ENCODE measurements at places on chromosomes 12 and 14.

DNA sequence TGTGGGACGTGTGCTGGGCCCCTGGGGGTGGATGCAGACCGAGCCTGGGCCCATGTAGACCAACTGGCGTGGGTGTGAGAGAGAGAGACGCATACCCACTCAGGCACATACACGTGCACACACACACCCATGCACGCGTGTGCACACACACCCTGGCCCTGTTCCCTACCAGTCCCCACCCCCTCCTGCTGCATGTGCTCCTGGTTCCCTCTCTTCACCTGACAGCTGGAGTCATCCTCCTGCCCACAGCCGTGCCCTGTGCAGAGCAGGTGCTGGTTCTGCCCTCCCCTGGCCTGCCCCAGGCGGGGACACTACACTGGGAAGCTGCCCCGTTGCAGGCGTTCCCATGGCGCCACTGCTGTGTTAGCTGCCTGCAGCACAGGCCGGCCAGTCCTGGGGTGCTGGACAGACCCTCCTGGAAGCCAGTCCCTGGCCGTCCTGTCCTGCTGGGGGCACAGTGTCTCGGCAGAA lies 18.5 kb downstream of the PACS2 start:
- DNase-seq, result no peak

GRCh38 chr12:43921666-43922337 lies 85.9 kb downstream of the TMEM117 start:
- DNase-seq, result no peak

DNA sequence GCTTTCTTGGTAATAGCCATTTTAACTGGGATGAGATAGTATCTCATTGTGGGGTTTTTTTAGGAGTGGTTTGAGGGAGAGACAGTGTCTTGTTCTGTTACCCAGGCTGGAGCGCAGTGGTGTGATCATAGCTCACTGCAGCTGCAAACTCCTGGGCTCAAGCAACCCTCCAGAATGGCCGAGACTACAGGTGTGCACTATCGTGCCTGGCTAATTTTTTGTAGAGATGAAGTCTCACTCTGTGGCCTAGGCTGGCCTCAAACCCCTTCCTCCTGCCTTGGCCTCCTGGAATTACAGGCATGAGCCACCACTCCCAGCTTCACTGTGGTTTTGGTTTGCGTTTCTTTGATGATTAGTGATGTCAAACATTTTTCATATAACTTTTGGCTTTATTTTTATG lies 293.6 kb downstream of the ERC1 start:
- no peak for DNase-seq

DNA sequence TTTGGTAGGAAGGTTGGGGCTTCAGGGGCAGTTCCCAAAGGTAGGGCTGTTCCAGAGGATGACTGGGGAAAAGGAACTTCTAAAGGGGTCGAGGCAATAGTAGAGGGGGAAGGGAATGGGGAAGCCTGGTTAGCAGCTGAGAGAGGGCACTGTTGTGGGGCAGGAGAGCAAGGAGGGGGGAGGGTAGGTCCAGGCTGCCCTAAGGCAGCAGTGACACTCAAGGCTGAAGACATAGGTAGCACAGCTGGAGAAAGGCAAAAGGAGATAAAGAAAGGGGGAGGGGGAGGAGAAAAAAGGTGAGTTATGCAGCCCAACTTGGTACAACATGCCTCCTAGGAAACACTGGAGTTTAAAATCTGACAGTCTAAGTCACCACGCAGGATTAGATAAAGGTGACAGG lies 3.9 kb downstream of the NACA start:
- DNase-seq, result no peak

DNA sequence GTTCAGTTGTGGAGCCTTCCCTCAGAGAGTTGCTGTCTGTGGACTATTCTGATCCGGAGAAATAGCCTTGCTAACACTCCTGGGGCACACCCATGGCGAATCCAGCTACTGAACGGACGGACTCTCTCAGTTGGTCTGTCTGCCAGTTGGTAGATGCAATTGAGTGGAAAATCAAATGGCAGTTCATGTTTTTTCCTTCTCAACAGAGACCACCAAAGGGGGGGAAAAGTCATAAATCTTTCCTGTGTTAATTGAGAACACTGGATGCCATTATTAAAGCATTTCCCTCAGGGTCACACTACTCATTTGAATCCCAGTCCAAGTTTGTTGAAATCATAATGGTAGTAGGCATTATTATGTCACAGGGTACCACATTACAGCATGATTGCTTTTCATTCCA lies 354.3 kb upstream of the FAR2 start:
- DNase-seq, result no peak

DNA sequence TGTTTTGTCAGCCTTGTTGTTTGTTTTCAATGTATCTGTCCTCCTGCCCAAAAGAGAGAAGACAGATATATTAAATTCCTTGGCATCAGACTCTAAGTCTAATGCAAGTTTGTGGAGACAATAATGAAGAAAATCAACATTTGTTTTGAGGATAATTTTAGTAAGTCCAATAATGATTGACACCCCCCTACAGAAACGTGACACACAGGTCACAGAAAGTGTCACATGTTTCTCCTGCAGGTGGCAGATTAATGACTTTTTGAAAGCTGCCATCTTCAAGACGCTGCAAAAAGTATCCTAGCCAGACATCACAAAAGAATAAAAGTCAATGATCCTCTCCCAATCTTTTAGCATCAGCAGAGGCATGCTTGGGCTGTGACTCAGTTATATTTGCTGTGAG lies 378.8 kb upstream of the TMPO start:
- no peak for DNase-seq

- no peak for DNase-seq
Observed at GRCh38 chr12:62686938-62687337, 220.3 kb downstream of the MON2 start.

GRCh38 chr14:40345334-40345733 lies 913.1 kb upstream of the FBXO33 start:
- DNase-seq, result no peak

DNA sequence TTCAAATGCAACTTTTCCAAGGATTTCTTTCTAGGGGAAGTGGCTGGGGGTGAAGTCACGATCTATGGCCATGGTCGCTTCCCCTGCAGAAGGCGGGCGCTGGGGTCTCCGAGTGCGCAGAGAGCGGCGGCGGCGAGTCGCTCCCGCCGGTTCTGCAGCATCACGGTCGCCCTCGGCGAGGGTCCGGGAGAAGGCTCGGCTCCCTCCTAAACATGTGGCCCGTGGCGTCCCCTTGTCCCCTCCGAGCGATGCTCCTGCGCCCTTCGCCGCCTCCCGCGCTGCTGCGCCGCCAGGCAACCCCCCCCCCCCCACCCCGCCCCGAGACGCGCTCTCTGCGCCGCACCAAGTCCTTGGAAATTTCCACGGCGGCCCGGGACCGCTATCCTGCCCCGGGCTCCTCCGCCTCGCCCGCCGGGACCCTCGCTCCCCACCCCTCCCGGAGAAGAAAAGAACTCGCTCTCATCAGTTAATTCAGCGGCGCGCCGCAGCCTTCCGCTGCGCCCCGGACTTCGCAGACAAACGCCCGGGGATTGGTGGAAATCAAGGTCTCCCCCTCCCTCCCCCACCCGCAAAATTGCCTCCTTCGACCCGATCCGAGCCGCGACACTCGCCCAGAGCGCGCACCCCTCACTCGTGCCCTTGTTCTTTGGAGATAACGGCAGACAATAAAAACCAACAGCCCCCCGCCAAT lies at the start of gene ST8SIA1:
Gene ST8SIA1, minus strand, starts transcription at position 298 of the 691 bp plus-strand sequence. CDS start 475 bp downstream, outside the sequence.
- no peak for DNase-seq

DNA sequence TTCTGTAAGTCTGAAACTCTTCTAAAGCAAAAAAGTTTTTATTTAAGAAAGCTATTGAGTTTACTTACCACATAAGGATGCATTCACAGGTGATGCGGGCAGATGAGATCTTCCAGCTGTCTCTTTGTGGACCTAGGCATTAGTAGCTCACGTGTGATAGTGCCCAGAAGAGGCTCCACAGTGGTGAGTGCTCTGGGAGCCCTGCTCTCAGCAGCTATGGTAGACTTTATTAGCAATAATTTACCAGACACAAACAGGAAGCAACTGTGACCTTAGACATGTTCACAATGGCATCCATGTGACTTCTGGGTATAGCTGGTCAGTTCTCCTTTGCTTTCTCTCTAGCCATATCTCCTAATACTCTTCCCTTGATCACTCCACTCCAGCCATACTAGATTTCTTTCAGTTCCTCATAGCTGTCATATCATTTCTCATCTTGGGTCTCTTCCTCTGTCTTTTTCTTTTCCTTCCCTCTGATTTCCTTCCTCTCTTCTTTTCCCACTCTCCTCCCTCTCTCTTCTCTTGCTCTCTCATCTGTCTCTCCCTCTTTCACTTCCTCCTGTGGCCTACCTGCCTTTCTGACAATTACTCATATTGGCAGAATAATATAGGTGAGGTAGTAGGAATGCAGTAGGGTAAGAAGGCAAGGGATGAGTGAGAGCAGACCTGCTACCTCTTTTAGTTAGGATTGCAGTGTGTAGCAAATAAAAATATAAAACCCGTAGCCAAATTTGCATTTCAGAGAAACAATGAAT lies 75.2 kb upstream of the SCAF11 start:
- no peak for DNase-seq

Measured in stimulated activated CD8-positive, alpha-beta memory T cell treated with anti-CD3 and anti-CD28 coated beads, Interleukin-4, amount 100 ng/mL, for 1 hour (primary cell).